ENCODE measurements at places on chromosomes 13 and 19.
A peak's percentile ranks its signal among the peaks of the same experiment; 100 is the strongest.

DNA sequence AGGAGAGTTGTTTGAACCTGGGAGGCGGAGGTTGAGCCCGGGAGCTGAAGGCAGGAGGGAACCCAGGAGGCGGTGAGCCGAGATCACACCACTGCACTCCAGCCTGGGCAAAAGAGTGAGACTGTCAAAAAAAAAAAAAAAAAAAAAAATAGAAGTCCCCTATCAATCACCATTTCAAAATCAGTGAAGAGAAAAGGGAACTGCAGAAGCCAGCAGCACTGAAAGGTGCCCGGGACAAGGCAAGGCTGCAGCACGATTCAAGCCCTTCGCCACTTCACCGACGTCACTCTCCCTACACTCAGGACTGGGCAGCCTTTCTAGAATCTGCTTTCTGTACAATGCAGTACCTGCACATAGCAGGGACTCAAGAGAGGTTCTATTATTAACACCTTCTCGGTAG is 21.9 kb upstream of the USP12 start:
- no peak overlapping the region for H3K27ac ChIP-seq
- peaks cover 12% of the 10 kb centered on the region for H3K4me1 ChIP-seq
- no peak for ATAC-seq
- H3K4me3 ChIP-seq: no peak overlapping the region

GRCh38 chr19:547836-548720 is 4.2 kb downstream of the GZMM start:
- peaks cover 12% of the 10 kb centered on the region for H3K4me1 ChIP-seq
- H3K36me3 ChIP-seq: peaks cover 4% of the 10 kb centered on the region
- peaks cover 37% of the 10 kb centered on the region for H3K27me3 ChIP-seq
- ATAC-seq: peak; percentile 31
- no peak overlapping the region for H3K4me3 ChIP-seq

GRCh38 chr13:50382951-50383350 is 367.7 kb downstream of the KCNRG start:
- H3K27me3 ChIP-seq: no peaks in the 10 kb centered on the region
- H3K4me1 ChIP-seq: peaks cover 9% of the 10 kb centered on the region
- peaks cover 20% of the 10 kb centered on the region for H3K36me3 ChIP-seq
- no peak overlapping the region for H3K4me3 ChIP-seq

DNA sequence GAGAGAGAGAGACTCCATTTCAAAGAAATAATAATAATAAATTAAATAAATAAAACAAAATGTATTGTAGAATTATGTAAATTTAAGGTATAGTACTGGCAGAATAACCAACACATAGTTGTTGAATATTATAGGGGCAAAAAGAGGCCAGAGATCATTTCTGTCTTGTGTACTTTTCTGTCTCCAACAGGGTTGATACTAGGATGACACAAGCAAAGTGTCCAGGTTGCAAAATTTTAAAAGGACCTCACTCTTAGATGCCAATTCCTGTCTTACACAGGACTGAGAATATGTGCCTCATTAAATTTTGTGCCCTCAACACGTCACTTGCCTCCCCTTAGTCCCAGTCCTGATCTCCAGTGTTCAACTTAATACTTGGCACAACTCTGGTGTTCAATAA is 2.2 kb upstream of the AP2S1 start:
- H3K27ac ChIP-seq: no peak overlapping the region
- no peaks in the 10 kb centered on the region for H3K27me3 ChIP-seq
- no peak overlapping the region for H3K4me3 ChIP-seq

GRCh38 chr19:11400798-11401197 is 16.7 kb upstream of the EPOR start:
- no peak overlapping the region for H3K27ac ChIP-seq
- H3K36me3 ChIP-seq: no peaks in the 10 kb centered on the region
- no peak overlapping the region for H3K4me3 ChIP-seq
- H3K4me1 ChIP-seq: no peaks in the 10 kb centered on the region
- H3K27me3 ChIP-seq: peaks cover 19% of the 10 kb centered on the region
- no peak for ATAC-seq

GRCh38 chr13:94487043-94487442 is 7.6 kb upstream of the DCT start:
- H3K27me3 ChIP-seq: peaks cover 9% of the 10 kb centered on the region
- no peaks in the 10 kb centered on the region for H3K36me3 ChIP-seq
- H3K4me3 ChIP-seq: no peak overlapping the region
- H3K4me1 ChIP-seq: no peaks in the 10 kb centered on the region
- ATAC-seq: no peak

DNA sequence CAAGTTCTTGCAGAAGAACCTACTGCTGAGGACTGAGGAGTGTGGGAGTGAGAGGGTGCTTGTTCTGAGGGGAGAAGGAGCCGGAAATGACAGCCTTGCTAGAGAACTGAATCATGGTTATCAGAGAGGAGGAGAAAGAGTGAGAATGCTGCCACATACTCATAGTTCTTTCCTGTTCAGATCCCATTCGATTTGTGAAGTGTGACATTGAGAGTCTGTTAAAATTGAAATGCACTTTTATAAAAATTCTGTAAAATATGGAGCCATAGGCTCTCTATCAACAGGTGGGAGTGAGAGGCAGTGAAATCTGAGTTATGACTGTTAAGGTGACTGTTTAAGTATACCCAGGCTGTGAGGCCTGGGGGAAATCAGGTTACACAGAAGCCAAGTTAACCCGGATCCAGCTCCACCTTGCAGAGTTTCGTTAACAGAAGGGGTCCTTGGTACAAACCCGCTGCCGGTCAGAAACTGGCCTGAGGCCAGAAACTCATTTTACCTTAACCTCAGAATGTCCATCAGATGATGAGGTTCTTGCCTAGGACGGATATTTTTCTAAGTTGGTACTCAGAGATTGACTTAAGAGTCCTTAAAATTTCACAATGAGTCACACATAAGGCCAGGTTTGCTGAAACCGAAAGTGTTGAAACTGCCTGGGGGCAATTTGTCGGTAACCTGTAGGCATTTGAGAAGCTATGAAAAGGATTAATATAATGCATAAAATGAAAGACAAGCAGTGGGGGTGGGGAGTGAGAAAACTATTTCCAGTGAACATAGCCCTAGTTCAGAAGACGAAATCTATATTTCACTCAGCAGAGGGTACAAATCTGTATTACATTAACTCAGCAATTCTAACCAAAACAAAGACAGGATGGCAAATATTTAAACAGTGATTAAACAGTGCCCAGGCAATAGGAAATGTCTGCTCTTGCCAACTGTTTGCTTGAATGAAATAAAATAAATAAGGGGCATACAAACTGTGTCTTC is 350.5 kb downstream of the KCNRG start:
- peak; percentile 70 for ATAC-seq
- H3K27me3 ChIP-seq: no peaks in the 10 kb centered on the region
- peak overlapping the region; percentile 88 for H3K27ac ChIP-seq
- peak overlapping the region; percentile 63 for H3K4me3 ChIP-seq
- H3K36me3 ChIP-seq: no peaks in the 10 kb centered on the region
- peaks cover 58% of the 10 kb centered on the region for H3K4me1 ChIP-seq

DNA sequence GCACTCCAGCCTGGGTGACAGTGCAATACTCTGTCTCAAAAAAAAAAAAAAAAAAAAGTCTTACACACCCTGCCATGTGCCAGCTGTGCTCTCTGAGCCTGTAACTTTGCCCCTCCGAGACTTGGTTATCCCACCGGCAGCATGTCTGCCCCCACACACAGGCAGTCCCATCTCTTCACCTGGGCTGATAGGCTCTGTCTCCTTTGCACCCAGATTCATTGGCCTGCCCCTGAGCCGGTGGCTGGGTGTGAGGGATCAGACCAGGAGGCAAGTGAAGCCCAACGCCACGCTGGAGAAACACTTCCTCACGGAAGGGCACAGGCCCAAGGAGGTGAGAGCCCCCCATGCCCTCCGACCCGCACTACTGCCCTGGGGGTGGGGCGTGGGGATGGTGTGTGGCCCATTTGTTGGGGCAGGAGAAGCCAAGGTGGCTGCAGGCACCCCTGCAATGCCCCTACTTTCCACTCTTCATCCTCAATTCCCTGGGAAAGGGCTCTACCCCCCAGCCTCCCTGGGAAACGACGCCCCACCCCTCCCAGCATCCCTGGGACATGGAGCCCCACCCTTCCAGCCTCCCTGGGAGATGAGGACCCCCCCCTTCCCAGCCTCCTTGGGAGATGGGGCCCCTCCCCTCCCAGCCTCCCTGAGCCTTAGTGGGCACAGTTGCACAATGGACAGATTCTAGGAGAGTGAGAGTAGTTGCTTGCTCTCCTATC is 45.3 kb downstream of the CERS4 start:
- H3K4me1 ChIP-seq: peaks cover 2% of the 10 kb centered on the region
- ATAC-seq: no peak
- no peaks in the 10 kb centered on the region for H3K27me3 ChIP-seq
- no peak overlapping the region for H3K27ac ChIP-seq

- peaks cover 36% of the 10 kb centered on the region for H3K36me3 ChIP-seq
- H3K27ac ChIP-seq: no peak overlapping the region
- H3K27me3 ChIP-seq: peaks cover 11% of the 10 kb centered on the region
- no peak overlapping the region for H3K4me3 ChIP-seq
These were observed 41.4 kb upstream of the LDLR start for GRCh38 chr19:11047866-11048265.

DNA sequence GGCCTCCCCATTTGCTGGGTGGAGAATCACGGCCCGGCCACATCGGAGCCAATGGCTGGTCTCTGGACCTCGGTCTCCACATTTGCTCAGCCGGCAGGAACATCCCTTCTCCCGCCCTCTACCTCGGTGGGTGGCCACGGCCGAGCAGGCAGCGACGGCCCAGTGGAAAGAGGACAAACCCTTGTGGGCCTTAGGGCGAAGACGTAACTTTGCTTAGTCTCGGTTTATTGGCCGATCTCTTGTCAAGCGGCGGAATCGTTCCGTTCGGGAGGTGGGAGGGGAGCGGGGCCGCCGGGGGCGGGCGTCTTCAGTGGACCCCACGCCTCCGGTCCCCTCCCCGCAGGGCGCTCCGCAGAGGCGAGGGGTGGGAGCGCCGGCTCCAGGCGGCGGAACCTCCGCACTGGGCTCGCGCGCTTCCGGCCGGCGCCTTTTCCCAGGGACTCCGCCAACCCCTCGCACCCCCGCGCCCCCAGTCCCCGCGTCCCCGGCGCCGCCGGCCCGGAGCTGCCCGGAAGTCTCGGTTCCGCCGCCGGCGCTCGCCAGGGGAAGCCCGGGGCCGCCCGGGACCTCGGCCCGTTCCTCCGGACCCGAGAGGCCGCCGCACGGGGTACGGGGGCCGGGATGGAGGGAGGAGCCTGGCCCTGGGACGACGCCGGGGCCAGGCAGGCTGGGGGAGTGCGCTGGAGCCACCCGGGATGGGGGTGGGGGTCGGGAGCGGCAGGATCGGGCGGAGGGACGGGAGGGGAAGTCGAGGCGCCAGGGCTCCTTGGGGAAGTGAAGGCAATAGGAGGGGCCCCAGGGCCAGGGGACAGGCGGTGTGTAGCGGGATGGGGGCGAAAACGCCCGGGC is at the start of gene ZNF580:
TSS of gene ZNF580 (plus strand) at position 426 of the 849 bp plus-strand sequence. CDS start 1,507 bp downstream, outside the sequence.
- peak within 1 kb of the TSS; percentile 98 for H3K27ac ChIP-seq
- ATAC-seq: peak; percentile 37
- no peaks in the 10 kb centered on the region for H3K27me3 ChIP-seq
- peaks cover 44% of the 10 kb centered on the region for H3K36me3 ChIP-seq

DNA sequence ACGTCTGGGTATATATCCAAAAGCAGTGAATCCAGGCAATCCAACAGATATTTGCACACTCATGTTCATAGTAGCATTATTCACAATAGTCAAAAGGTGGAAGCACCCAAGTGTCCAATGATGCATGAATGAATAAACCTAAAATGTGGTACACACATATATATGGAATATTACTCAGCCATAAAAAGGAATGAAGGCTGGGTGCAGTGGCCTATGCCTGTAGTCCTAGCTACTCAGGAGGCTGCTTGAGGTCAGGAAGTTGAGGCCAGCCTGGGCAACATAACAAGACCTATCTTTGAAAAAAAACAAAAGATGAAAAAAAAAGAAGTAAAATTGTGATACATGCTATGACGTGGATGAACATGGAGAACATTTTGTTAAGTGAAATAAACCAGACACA is 10.4 kb upstream of the USP12 start:
- no peaks in the 10 kb centered on the region for H3K36me3 ChIP-seq
- ATAC-seq: no peak
- H3K4me1 ChIP-seq: peaks cover 15% of the 10 kb centered on the region

GRCh38 chr13:110216398-110217041 is 90.4 kb downstream of the COL4A1 start:
- H3K36me3 ChIP-seq: no peaks in the 10 kb centered on the region
- no peak for ATAC-seq
- no peak overlapping the region for H3K4me3 ChIP-seq
- no peaks in the 10 kb centered on the region for H3K4me1 ChIP-seq
- peaks cover 9% of the 10 kb centered on the region for H3K27me3 ChIP-seq
- H3K27ac ChIP-seq: no peak overlapping the region

DNA sequence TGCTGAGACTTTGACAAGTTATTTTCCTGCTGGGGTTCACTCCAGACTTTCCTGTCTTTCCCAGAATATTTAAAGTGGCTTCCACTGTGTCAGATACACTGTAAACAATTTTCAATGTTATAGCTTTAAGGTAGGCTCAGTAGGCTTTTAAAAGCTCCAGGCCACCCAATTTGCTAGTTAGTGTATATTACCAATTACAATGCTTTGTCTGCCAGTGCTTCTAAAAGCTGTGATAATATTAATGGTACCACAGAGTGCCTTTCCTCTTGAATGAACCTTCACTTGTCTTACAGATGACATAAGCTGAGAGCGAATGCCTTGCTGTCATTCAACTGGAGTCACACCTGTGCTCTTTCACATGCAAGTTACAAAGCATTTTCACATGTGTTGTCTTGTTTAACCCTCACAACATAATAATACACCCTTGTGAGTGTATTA is 239.7 kb upstream of the HTR2A start:
- no peak overlapping the region for H3K4me3 ChIP-seq
- H3K4me1 ChIP-seq: peaks cover 9% of the 10 kb centered on the region
- ATAC-seq: no peak
- H3K27me3 ChIP-seq: peaks cover 16% of the 10 kb centered on the region

DNA sequence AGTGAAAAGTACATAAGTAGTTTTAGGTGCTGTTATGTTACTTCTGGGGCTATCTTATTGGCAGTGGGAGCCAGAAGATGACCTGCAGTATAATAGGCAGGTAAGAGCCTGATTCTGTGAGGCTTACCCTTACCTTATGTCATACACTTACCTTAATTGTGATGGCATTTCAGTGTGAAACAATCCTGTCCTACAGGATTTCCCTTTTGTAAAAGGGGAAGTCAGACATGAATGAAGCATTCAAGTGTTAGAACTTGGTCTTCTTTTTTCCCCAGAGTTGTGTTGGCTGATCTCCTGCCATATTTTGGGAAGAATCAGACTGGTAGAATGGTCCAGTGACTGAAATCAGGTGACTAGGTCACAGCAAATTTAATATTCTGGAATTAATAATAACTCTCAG is 55.2 kb downstream of the SGCG start:
- no peak overlapping the region for H3K27ac ChIP-seq
- H3K27me3 ChIP-seq: peaks cover 11% of the 10 kb centered on the region
- no peak for ATAC-seq

DNA sequence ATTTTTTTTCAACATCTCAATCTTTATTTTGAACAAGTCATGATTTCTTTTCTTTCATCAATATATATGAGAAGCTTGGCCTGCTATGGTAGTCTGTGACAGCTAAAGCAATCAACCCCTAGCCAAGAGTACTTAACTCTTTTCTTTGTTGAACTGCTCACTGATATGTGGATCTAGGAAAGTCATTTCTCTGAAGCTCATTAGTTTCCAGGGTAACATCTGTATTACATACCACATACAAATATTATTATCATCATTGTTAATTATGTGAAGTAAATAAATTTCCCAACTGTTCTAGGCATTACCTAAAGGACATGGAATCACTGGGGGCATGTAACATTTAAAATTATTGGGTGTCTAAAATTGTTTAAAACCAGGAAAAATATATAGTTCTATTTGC is 267.3 kb downstream of the DCT start:
- H3K4me3 ChIP-seq: no peak overlapping the region
- H3K27ac ChIP-seq: no peak overlapping the region
- H3K36me3 ChIP-seq: no peaks in the 10 kb centered on the region
- H3K4me1 ChIP-seq: no peaks in the 10 kb centered on the region
